ENCODE measurements at places on chromosomes 2 and 18.

DNA sequence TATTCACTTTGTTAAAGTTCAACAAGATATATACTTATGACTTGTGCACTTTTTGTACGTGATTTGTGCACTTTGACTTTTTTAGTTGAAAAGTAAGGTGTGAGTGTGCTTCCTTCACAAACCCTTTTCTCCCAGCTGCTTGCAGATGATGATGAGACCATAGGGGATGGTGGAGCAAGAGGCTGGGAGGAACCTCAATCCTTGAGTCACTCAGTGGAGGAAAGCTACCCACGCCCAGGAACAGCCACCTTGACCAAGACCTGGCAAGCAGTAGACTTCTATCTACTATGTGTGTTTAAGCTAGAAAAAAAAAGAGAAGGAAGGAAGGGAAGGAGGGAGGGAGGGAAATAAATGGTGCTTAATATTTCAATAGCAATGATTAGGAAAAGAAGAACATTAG lies 25.2 kb upstream of the TAF1B start:
- DNase-seq, result no peak

DNA sequence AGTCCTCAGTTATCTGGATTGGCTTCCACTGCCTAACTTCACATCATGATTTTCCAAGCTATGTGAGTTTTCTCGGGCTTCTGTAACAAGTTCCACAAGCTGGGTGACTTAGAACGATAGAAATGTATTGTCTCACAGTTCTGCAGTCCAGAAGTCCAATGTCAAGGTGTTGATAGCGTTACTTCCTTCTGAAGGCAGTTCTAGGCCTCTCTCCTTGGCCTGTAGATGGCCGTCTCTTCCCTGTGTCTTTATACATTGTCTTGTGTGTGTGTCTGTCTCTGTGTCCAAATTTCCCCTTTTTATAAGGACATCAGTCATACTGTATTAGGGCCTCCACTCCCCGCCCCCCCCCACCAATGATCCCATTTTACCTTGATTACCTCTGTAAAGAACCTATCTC lies 7.5 kb downstream of the LTBP1 start:
- DNase-seq, result no peak

DNA sequence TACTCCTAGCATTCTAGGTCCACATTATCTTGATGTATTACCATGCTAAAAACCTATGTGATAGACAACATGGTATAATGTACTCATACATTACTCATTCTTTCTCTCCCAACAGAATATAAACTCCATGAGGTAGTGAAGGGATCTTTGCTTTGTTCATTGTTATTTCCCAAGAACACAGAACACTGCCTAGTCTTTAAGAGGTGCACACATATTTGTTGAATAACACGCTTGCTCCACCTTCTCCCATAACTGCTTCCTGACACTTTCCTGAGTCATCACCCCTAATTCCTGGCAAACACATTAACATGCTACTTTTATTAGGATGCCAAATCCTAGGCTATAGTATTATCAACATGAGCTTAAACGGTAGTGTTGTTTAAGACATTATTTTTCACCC lies 41.3 kb downstream of the REV1 start:
- no peak for DNase-seq

DNA sequence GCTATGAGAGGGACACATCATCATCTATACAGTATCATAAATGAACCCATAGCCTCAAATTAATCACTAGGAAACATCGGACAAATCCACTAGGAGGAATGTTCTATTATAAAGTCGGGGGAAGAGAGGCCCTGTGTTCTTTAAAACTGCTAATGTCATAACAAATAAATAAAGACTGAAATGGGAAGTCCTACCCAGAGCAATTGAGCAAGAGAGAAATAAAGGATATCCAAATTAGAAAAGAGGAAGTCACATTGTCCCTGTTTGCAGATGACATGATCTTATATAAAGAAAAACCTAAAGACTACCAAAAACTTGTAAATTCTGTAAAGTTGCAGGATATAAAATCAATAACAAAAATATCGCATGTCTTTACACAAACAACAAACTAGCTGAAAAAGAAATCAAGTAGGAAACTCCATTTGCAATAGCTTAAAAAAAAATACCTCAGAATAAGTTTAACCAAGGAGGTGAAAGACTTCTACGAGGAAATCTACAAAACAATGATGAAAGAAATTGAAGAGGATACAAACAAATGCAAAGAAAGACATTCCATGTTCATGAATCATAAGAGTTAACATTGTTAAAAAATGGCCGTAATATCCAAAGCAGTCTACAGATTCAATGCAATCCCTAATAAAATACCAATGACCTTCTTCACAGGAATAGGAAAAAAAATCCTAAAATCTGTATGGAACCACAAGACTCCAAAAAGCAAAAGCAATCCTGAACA lies 30.6 kb downstream of the RTN4 start:
- DNase-seq, result no peak

DNA sequence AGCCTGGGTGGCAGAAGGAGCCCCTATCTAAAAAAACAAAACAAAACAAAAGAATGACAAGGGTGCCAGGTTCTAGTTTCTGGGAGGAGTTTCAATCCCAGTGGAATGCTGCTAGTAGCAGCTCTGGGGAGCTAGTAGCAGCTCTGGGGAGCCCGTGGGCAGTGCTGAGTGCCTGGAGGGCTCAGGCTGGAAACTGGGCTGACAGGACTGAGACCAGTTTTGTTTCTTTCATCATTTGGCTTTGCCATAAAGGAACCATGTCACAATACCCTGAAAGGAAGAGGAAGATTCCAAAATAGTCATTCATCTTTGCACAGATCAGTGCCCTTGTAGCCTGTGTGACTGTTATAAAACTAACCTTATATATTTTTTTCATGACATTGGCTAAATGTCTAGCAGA lies 10.6 kb downstream of the MFSD6 start:
- no peak for DNase-seq

DNA sequence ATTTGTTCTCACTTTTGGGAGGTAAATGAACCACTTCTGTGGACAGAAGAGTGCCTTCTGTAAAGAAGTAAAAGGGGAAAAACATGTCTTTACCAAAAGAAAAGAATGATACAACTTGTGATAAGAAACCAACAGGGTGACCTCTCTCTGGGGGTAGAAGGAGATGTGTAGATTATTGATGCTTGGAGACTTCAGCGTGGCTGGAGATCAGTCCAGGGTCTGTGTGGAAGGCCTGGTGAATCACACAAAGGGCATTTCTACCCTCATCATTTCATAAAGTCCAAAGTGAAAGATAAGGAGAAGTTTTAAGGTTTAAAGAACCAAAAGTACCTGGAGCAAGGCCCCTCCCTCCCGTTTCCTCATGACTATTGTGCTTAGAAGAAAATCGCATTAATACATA lies 142.5 kb downstream of the NCK2 start:
- no peak for DNase-seq

DNA sequence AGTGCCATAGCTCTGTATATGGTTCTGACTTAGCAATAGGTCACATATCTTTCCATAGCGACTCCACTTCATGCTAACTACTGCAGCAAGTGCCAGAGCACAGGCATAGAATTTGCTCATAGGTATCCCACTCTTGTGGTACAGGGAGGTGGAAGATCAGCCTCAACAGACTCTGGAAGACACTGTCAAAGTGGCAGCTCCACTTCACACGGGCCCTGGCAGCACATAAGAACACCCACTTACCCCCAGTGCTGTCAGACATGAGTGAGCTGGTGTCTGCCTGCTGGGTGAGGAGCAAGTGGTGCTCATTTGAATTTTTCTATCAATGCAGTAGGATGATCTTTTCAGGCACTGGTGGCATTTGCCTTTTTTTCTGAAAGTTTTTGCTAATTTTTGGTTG lies 48.6 kb downstream of the BCL2L11 start:
- DNase-seq, result no peak

Data from NT2/D1 (cell line).